ACHN (cell line): ENCODE measurements at places on chromosomes 7 and 10.
A peak's percentile ranks its signal among the peaks of the same experiment; 100 is the strongest.

- DNase-seq, result no peak
Measured at GRCh38 chr10:78663721-78664120, 405.0 kb upstream of the ZMIZ1 start.

GRCh38 chr10:30178356-30178964 is 119.1 kb upstream of the JCAD start:
- DNase-seq, result no peak

DNA sequence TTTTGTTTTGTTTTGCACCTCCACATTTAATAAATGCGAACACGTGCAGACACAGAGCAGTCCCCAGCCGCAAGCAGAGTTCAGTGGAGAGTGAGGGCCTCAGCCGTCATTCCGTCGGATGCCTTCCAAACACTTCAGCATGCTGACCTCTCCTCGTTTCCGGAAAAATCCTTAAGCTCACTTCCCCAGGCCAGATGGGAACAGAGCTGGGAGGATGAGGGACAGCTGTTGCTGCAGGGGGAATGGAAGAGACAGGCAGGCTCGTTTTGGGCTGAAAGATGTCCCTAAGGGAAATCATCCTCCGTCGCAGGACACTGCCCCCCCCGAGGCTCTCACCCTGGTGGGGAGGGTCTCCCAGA is 17.2 kb upstream of the FGFR2 start:
- no peak for DNase-seq

GRCh38 chr7:76216381-76217082 is 14.8 kb downstream of the SRRM3 start:
- DNase-seq, result no peak

GRCh38 chr7:10939237-10939910 is 34.3 kb upstream of the PHF14 start:
- DNase-seq, result no peak

GRCh38 chr10:14625192-14625631 is 149.5 kb downstream of the FAM107B start:
- DNase-seq, result no peak

GRCh38 chr10:104339469-104340110 is 1.3 kb upstream of the ITPRIP start:
- peak; percentile 70 for DNase-seq

DNA sequence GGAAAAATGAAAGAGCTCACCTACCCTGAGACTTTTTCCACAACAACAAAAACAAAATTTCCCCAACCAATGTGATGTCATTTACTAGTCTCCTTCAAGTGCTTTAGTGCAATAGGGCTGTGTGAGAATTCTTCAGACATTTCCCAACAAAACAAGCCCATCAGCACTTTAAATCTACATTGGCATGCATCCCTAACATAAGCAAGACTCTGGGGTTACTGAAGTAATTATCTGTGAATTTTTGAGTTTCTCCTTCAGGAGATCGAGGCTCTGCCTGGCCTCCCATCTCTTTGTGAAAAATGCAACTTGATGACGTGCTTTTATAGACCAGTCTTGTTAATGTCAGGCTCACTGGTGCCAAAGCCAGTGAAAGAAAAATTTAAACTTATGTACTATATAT is 255.6 kb downstream of the GFRA1 start:
- no peak for DNase-seq

- no peak for DNase-seq
Measured at GRCh38 chr10:497898-498451, 191.5 kb downstream of the DIP2C start.

GRCh38 chr10:125928928-125929585 is 32.7 kb downstream of the FANK1 start:
- DNase-seq, result no peak

DNA sequence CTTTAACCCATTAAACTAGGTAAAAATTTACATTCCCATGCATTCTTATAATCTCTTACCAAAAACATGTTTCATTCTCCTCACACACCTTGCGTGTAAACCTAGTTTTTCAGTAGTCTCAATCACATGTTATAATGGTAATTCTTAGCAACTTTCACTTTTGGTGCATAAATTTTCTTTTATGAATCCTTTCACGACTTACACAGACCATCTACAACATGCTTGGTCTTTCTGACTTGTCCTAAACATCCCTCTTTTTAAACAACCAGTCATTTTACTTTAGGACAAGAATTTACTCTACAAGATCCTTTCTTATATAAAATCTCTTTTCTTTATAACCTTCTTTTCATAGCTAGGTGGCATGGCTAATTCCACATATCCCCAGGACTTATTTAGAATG is 25.8 kb downstream of the FBXL13 start:
- peak; percentile 48 for DNase-seq

DNA sequence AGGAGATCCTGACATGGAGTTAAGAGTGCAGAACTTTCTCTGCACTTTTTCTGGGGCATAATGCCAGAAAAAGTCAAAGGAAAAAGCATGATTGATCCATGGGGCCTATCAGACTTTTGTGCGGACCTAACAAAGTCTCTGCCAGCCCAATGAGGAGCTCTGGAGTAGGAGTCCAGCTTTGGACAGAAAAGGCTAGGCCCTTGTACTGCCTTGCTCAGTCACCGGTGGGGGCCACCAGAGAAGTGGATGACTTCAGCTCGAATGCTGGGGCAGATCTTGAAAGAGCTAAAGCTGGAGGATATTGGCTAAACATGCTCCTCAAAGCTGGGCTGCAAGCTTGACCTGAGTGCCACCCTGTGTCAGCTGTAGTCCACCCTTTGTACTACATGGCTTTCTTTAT is 2.8 kb upstream of the ZC3HAV1 start:
- no peak for DNase-seq

- DNase-seq, result peak; percentile 59
Measured at GRCh38 chr10:20466731-20467130, 430.4 kb downstream of the NEBL start.
